ENCODE measurements at places on chromosomes 6 and 20. TPM values are rescaled to one million over a fixed set of nuclear protein-coding genes. Genes with fewer than 3 reads are reported as not detected.

DNA sequence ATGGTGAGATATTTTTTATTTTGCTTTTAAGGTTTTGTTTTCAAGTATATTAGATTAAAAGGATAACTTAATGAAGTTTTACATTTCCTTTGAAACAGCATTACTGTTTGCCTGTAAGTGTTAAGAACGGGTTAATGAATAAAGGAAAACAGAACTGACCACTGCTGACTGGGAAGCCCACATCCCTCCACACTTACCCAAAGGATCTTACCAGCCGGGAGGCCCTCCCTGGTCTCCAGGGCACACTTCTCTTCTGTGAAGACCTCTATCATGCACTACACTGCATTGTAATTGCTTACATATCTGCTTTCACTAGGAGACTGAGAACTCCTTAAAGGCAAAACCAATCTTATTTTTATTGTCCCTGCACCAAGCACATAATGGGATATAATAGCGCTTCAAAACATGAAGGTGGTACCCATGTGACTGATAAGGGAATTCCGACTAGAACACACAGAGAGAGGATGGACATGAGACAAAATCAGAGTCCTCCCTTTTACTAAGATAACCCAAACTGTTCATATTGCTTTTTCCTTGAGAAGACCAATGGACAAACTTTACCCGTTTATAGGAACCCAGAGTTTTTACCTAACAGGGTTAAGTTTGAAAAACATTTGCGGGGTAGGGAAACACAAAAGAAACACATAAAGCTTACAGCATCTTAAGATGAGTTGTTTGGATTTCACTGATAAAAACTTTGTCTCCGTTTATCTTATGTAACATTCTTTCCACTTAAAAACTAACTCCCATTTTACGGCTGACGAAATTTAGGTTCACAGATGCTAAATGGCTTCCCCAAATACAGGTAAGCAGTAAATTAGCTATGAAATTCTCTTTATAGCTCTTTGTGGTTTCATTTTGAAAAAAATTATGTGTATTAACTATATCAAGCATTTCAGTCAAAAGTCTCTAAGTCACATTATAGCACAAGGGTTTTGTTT, 8.7 kb downstream of the EZR start:
- no peak for DNase-seq

- no peak for DNase-seq
Observed at GRCh38 chr6:11718031-11718430, 60.6 kb downstream of the ADTRP start.

GRCh38 chr6:39416728-39417127, 94.2 kb upstream of the KCNK16 start:
- no peak for DNase-seq

Gene MAS1
- total RNA-seq = not detected

DNA sequence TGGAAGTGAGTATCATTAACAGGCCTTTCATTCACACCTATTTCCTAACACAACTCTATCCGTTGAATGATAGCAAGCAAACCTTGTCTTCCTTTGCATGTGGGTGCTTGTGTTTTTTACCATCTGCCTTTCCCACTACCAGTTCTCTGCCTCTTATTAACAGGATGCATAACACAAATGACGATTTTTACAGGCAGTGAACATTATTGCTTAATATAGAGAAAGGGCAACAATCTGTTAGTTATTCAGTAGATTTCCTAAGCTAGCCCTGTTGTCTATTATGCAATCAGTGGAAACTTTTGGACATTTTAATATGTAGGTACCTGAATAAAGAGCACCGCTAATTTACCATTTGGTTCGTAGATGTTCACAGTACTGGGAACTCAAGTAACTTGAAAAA, 348.8 kb upstream of the PLCB4 start:
- DNase-seq = no peak

DNA sequence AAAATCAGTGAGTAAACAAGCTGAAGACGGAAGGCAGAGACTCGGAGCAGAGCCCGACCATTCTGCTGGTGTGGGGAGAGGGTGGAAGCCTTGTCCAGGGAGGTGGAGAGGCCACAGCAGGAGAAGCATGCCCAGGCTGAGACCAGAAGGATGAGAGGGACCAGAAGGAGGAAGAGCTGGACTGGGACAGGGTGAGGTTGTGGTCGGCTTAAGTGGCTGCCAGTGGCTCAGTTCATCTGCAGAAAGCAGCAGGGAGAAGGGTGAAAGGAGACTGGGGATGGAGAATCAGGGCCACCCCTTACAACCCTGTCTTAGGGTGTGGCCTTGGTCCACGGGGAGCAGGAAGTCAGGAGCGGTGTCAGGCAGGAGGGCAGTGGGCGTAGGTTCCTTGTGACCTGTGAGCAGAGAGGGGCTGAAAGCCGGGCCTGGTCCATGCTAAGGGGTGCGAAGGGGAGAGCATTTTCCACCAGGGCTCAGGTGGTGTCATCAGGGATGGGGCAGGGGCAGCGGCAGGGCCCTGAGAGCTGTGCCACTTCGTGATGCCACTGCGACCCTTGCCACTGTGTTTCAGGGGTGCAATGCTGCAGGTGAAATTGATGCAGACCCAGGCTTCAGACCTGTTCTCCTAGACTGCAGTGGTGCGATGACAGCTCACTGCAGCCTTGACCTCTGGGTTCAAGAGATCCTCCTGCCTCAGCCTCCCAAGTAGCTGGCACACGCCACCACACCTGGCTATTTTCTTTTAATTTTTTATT, 81.1 kb downstream of the TTLL2 start:
- DNase-seq = no peak

DNA sequence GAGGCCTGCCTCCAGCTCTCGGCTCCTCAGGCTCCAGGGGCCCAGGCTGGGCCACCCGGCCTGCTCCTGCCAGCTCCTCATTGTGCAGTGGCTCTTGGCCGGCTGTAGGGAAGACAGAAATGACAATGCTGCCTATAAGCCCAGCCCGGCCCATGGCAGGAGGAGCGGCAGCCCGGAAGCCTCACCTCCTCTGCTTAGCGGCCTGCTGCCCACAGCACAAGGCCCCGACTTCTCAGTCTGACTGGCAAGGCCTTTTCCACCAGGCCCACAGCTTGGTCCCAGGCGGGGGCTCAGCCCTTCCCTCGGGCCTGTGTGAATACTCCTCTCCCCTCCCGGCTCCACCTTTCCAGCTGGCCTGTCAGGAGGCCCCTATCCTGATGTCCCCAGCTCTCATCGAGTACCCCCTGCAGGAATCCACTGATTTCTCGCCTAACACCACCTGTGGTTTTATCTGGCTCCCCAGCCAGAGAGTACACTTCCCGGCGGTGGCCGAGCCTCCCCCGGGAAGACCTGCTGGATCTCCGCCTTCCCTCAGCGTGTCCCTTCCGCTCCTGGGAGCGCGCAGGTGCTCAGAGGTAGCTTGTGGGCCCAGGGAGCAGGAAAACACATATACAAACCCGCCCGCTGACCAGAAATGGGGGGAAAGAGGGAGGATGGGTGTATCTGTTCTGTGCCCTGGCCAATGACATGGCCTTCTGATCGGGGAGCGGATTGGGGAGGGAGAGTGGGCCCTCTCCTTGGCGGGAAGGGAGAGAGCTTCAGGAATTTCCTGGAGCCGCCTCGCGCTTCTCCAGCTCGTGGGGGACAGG, 963 bp downstream of the DDRGK1 start:
- DNase-seq = peak; percentile 48

DNA sequence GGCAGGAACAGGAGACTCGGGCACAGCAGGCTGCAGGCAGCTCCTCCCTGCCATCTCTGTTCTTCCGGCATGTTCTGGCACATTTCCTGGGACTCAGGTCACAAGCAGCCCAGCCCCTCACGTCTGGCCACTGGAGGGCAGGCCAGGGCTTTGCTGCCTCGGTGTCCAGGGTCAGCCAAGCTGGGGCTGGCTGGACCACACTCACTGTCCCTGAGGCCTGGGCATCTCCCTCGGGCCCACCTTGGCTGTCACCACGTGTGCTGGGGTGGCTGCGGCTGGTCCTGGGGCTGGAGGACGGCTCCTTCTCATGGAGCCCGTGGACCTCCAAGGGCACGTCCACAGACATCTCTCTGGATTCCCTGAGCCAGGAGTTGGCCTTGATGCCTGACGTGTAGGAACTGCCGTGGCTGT, 18.5 kb downstream of the FRMD1 start:
- no peak for DNase-seq

Gene BPIFA1
- total RNA-seq = not detected

DNA sequence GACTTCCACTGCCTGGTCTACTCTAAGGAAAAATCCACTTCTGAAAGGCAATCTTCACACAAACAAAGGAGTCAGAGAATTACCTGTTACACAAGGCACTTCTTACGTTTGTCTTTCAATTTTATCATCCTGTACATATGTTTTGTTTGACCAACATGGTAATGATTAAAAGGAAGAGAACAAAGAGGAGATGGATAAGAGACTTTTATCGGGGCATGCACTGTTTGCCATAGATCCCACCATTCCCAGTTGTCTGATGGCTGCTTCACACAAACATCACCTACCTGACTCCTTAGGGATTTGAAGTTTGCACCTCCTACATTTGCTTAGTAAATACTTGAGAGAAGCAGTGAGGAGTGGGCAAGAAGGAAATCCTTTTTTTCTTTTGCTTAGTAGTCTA, 87.1 kb downstream of the BFSP1 start:
- DNase-seq = no peak

Gene SYNGAP1
- 81.4 TPM for total RNA-seq

DNA sequence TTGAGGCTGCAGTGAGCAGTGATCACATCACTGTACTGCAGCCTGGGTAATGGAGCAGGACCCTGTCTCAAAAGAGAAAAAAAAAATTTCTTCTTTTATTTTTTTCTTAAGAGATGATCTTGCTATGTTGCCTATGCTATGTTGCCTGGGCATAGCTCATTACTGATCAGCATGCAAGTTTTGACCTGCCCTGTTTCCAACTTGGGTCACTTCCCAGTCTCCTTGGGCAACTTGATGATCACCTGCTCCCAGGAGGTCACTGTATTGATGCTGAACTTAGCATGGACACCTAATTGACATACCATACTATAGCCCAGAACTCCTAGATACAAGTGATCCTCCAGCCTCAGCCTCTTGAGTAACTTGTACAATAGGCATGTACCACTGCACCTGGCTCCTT, 30.7 kb upstream of the NANP start:
- DNase-seq = no peak

GRCh38 chr6:132192631-132193030, 208.6 kb downstream of the MOXD1 start:
- DNase-seq = no peak

DNA sequence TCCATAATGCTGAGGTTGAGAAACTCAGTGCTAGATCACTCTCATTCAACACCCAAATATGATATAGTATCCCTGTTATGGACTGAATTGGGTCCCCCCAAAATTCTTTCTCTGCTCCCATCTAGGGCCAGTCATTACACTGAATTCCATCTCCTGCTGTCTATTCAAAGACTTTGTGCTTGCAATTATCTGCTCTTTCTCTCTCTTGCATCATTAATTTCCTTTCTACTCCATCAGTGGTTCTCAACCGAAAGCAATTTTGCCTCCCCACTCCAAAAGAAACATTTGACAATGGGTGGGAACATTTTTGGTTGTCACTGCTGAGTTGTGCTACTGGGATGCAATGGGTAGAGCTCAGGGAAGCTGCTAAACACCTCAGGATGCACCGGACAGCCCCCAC, 271.5 kb upstream of the CDYL start:
- DNase-seq = no peak

DNA sequence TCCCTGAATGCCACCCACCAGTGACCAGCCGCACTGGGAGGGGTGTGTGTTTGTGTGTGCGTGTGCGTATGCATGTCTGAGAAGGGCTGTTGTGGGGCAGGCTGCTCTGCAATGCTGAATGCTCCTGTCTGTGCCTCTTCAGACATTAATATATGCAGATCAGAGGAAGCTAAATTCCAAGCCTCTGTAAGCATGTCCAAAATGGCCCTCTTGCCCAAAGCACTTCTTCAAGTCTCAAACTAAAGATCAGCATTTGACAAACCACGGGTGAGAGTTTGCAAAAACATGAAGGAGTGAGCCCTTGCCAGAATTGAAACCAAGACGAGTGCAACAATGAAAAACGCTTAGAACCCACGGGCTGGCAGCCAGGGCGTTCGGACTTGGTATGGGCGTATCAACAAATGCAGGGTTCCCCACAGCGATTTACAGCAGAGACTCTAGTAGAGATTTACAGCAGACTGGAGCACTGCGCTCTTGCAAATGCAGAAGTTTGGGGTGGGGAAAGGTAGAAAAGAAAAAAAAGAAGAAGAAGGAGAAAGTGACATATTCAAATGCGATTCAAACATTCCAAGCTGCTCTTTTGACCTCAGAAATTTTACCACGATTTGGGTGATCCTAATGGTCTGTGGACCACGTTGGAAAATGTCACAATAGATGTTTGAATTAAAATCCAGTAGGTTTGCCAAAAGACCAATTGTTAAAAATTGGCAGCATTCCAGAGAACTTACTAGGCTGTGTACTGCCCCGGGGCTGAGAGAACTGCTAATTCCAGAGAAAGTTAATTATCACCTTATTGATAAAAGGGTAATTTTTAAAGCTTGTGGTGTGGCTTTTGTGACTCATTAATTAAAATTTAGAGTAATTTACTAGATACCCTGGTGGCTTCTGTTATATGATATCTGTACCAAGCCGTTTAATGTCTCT, 3.5 kb downstream of the SCML4 start:
- peak; percentile 31 for DNase-seq

- peak; percentile 54 for DNase-seq
Observed at GRCh38 chr6:5302995-5303622, 41.8 kb downstream of the FARS2 start.

DNA sequence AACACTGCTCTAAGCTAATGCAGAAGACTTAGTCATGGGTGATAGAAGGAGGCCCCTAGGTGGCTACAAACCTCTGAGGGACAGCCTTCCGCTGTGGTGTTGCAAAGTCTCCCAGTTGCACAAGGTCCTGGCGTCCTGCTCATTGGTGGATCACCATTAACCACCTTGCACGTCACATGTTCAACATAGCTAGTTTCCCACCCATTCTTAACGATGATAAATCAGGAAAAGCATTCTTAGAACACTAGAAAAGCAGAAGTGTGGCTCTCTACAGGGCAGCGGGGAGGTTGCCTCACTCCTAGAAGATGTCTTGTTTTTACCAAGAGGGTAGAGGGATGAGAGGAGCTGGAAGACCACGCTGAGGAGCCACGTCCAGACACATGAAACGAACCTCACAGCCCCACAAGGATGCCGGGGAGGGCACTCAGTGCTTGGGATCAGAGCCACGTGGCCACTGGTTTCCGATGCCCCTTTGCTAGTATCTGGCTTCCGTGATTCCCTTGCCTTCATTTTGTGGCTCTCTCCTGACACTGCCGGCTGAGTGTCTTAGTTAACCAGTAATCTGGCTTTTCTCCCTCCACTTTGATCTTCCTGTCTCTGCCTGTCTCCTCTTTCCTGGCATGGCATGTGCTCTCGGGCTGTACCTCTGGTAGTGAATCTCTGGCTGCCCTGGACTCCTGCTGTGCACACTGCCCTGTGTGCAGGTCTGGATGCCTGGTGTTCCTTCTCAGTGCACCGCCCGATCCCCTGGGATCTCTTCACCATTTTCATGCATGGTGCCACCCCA, 91.4 kb upstream of the NEDD9 start:
- DNase-seq = no peak

DNA sequence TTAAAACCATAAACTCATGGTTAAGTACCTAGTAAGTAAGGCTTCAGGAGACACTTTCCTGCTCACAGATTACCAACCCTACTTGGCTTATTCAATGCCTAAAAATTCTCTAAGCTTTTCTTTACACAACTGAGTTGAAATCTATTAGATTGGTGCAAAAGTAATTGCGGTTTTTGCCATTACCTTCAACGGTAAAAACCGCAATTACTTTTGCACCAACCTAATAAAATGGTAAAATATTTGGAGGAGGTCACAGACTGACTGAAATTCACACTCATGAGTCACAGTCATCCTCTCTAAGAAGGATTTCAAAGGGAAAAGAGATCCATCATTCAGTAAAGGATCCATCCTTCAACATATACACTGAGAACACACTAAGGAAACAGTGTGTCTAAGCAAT, 25.9 kb downstream of the PKHD1 start:
- DNase-seq = no peak

GRCh38 chr6:128276311-128276710, 244.1 kb downstream of the PTPRK start:
- DNase-seq = no peak
